A549 treated with CORT108297 at 1 μM for 4 hours (cell line): ENCODE measurements at places on chromosomes 12 and 14. TPM values are rescaled to one million over a fixed set of nuclear protein-coding genes. Genes with fewer than 3 reads are reported as not detected.

Gene SLC15A5
- total RNA-seq: not detected in 5 replicates

Gene ACVRL1
- 0.04 to 0.24 TPM (median 0.17 TPM) in 5 replicates for total RNA-seq

Gene SMIM41
- not detected in 5 replicates for total RNA-seq

Gene C12orf60
- 1.7 to 2.2 TPM (median 1.9 TPM) in 5 replicates for total RNA-seq

Gene PTPRR
- 0.24 to 0.45 TPM (median 0.37 TPM) in 5 replicates for total RNA-seq

Gene FAM181A
- not detected in 5 replicates for total RNA-seq

Gene SLC5A8
- total RNA-seq: not detected in 5 replicates
